ENCODE measurements at places on chromosomes 3 and 15.

DNA sequence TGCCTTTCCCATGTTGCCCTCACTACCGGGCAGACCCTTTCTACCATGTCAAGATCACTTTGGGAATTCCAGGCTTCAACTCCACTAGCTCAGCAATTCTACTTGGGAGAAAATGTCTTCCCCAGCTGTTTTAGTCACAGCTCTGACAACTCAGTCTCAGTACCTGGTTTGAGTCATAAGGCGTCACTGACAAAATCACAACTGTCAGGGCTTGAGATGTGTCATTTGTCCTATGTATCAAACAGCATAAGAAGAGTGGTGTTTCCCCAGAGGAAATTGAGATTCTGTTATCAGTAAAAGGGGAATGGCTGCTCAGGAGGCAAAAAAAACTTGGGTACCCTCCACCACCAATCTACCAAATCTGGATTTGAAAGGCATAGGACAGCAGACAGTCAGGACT is 594.9 kb upstream of the SUCLG2 start:
- no peak for DNase-seq

DNA sequence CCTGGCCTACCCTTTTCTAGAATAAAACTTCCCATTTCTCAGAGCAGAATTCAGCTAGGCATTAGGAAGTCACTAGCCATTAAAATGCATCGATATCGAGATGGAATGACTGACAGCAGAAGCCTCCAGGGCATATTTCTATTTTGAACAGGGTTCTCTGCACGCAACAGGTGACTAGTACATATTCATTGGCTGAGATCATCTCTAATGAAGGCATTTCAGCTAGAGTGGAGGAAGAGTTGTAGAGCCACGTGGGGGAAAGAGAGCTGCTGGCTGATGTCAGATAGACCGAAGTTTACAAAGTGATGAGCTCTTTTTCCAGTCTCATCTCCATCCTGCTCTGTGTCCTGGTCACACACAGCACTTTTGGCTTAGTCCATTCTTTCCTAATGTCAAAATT is 7.5 kb downstream of the TMEM40 start:
- DNase-seq: no peak

DNA sequence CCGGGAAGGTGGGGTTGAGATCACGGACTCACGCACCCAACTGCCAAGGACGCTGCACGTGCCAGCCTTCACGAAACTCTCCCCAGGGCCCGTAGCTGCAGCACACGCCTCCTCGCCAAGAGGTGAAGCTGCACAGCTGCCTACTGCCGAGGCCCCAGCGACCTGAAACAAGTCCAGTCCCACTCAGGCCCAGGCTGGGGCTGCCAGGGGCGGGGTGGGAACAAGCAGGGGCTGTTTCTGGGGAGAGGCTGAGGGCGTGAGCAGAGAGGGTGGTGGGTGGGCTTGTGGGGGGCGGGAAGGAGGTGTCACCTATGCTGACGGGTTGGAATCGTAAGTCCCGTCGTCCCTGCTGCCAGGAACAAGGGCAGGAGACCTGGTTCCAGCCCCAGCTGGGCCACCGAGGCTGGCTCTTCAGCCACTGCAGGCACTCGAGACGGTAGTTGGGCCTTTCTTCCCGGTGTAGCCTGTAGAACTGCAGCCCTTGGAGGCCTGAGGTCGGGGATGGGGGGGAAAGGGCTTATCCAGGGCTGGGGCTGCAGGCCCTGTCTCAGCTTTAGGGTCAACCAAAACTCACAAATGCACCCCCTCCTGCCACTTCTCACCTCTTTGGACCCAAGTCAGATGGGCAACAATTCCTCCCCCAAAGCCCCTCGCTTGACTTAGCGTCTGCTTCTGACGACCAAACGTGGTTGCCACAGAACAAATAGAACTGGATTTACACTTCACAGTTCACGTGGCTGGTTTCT is 44.4 kb downstream of the MUC20 start:
- no peak for DNase-seq

DNA sequence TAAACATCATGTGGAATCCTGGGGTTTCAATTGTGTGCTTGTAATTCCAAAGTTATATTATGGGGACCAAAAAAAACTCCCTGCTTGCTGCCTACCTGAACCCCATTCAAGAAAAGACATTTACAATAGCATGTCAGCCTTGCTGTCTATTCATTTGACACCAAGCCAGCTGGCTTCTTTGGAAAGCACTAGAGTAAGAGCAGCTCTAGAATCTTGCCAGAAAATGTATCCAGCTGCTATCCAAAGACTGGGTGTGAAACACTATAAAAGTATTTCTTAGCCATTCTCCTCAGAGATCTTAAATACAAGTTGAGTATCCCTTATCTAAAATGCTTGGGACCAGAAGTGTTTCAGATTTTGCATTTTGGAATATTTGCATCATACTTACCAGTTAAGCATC is 87.4 kb downstream of the RAD18 start:
- DNase-seq: no peak

- DNase-seq: no peak
Measured at GRCh38 chr3:42497009-42497731, 5.3 kb upstream of the VIPR1 start.

- DNase-seq: no peak
Measured at GRCh38 chr3:65035246-65035645, 347.4 kb upstream of the ADAMTS9 start.

- peak; percentile 13 for DNase-seq
Measured at GRCh38 chr3:60017631-60018030, 967.8 kb upstream of the CFAP20DC start.

DNA sequence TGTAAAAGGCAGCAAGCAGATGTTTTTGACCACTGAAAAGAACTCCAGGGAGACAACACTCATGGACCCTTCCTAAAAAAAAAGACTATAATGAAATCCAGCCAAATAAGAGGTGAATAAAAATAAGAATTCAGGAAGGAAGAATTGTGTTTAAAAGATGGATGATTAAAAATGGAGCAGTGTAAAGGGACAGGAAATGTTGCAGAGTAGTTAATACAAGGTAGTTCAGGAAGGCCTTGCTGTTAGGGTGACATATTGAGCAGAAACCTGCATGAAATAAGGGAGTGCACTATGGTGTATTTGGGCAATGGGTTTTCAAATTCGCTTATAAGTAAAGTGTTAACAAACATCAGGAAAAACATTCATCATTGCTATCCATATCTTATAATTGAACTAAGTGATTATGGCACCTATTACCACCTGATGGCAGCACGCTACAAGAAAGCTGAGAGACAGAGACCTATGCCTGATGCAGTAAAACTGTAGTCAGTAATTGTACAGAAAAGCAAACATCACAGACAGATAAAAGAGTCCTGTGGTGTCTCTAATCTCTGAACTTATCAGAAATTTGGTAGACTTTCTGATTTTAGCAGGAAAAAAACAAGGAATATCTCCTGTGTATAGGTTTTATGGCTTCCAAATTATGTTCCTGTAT is 5.8 kb upstream of the DBR1 start:
- no peak for DNase-seq

DNA sequence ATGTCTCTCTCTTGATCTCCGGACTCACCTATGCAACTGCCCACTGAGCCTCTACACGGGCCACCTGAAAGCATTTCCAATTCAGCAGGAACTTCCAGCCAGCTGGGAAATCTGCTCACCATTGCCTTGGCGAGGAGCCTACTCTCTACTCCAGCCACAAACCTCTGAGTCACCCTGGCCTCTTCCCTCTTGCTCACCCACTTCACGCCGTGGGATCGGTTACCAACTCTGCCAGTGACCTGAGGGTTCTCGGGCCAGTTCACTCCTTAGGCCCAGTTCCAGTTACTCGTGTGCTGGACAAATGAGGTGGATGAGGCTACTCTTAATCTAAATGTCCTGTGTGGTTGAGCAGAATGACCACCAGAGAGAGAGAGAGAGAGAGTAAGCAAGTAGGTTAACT is 70.1 kb downstream of the CEMIP start:
- no peak for DNase-seq

- DNase-seq: no peak
Measured at GRCh38 chr3:110343945-110344344, 727.7 kb upstream of the NECTIN3 start.

- no peak for DNase-seq
Measured at GRCh38 chr15:101191242-101191641, 60.6 kb downstream of the CHSY1 start.

DNA sequence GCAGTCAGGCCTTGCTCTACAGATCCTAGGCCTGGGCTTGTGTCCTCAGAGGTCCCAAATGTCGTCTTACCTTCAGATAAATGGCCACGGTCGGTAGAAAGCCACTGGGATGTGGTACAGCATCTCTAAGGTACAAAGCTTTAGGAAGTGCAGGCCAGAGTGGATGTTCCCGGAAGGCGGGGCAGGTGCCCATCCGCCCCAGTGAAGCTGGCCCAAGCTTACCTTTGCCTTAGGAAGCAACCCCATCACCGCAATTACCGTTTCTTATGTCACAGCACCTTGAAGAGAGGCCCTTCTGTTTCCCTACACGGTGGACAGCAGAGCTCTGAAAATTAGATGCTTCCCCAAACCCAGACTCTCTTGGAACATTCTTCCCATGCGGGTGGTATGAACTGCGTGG is 240.1 kb upstream of the LYSMD4 start:
- no peak for DNase-seq

DNA sequence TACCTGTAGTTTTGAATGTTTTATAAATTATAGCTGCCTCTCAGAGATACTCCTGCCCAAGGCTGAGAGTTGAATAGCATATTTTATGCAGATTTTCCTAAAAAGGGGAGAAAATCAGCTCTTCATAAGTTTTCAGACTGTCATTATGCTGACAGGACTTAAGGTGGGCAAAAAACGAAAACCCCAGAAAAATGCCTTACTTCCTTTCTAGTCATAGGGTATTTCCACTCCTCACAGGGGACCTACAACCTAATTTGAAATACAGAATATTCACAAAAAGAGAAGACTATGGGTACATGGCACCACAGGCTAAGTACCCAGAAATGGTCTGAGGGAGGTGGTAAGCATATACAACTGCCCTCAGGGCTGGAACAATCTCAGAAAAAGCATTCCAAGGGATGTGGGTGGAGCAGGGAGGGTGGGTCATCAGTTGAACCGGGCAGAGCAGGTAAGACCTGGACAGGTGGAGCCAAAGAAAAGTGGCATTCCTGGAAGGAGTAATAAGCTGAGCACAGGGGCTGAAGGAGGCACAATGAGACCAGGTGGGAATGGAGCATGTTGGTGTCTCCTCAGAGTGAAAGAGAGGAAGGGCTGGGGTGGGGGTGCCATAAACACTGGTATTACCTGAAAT is 10.6 kb upstream of the OXSR1 start:
- DNase-seq: no peak

DNA sequence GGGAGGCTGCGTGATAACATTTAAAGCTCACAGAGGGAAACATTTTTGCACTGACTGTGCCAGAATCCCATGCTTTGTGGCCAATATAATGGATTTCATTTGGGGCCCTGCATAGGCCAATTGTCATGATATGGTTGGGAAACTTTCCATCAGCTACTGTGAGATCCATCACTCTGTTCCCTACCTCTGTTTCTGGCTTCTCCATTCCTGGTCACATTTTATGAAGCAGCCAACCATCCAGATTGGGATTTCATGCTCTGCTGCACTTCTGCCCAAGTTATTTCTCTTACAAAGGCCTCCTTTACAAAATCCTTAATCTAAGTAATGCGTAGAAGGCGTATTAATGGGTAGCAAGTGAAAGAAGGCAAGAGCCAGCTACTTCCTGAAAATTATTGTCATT is 221.1 kb downstream of the LRTM1 start:
- no peak for DNase-seq

GRCh38 chr3:9292516-9292915 is 43.1 kb upstream of the SRGAP3 start:
- DNase-seq: no peak

DNA sequence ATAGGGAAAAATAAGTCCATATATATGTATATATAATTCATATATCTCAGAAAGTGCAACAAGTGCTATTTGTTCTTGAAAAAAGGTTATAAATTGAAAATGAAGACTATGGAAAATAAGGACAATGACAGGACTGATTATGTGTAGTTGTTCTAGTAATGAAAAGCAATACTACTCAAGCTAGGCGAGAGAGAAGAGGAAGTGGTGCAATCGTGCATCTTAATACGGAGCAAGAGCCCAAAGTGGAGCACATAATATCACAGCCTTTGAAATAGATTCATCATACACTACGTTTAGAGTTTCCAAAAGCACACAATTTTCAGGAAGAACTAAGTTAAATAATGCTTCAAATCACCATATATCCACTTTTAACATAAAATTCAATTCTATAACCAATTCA is 87.9 kb downstream of the ULK4 start:
- no peak for DNase-seq

- no peak for DNase-seq
Measured at GRCh38 chr3:168802766-168803165, 707.0 kb upstream of the GOLIM4 start.

GRCh38 chr3:160950542-160950941 is 154.6 kb downstream of the B3GALNT1 start:
- DNase-seq: no peak

DNA sequence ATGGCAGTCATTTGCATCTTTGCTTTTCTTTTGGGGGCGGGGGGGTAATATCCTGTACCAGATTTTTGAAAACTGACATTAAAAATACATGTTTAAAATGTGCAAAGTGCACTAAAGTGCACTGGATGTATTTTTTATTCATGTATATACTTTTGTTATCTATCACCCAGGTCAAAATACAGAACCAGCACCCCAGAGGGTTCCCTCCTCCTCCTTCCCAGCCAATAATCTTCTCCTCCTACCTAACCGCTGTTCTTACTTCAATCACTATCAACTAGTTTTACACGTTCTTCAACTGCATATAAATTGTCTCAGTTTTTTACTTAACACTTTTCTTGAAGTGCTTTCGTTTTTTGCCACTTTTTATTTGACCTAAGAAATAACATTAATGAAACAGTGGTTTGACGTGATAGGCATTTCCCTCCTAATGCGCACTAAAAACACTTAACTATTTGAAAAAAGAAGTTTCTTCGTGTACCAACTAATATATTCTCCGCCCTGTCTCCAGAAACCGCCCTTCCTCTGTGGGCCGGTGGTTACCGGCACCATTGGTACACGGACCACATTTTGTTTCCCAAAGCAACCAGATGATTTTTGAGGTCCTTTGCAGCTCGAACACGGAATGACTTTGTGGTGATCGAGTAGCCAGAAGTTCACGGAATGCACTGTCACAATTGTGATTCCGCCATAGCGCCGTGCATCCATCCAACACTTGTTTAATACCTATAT is 836 bp upstream of the AKAP13 start:
- DNase-seq: peak; percentile 6

DNA sequence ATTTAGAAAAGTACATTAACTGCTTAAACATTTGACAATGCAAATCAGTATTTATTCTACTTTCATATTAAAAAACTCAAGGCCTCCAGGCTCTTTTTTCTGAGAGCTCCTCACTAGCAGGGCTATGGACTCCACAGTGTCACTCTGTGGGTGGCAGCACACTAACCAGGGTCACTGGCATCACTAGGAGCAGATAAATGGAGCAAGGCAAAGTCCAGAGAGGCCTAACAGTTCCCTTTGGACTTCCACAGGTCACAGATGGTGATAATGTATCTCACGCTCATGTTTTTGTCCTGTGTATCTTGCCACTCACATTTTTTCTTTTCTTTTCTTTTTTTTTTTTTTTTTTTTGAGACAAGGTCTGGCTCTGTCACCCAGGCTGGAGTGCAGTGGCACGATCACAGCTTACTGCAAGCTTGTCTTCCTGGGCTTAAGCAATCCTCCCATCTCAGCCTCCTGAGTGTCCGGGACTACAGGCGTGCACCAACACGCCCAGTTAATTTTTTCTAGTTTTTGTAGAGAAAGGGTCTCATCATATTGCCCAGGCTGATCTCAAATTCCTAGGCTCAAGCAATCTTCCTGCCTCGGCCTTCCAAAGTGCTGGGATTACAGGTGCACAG is 7.8 kb downstream of the SPG21 start:
- DNase-seq: no peak

- DNase-seq: no peak
Measured at GRCh38 chr3:112320691-112321090, 12.3 kb upstream of the CD200 start.

- no peak for DNase-seq
Measured at GRCh38 chr3:18648868-18649462, 223.8 kb upstream of the SATB1 start.

Data from activated naive CD4-positive, alpha-beta T cell (primary cell).